Fibroblast of skin of abdomen (primary cell): ENCODE measurements at places on chromosomes 2 and 18.

DNA sequence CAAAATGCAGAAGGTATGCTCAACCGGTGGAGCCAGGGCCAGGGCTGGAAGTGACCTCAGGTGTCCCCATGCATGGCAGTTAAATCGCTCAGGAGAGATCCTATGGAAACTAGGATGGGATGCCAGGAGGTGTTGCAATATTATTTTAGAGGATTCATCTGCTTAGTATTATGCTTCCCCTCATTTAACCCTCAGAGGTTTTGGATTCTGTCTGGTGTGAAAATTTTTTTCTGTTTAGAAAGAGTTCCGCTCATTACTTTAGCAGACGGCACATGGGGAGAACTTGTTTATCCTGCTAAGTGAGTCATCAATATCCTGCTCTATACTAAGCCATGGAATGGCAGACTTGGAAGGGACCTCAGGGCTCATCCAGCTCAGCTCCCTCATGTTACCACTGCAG is 42.5 kb downstream of the TRIB2 start:
- DNase-seq: peak; percentile 97

DNA sequence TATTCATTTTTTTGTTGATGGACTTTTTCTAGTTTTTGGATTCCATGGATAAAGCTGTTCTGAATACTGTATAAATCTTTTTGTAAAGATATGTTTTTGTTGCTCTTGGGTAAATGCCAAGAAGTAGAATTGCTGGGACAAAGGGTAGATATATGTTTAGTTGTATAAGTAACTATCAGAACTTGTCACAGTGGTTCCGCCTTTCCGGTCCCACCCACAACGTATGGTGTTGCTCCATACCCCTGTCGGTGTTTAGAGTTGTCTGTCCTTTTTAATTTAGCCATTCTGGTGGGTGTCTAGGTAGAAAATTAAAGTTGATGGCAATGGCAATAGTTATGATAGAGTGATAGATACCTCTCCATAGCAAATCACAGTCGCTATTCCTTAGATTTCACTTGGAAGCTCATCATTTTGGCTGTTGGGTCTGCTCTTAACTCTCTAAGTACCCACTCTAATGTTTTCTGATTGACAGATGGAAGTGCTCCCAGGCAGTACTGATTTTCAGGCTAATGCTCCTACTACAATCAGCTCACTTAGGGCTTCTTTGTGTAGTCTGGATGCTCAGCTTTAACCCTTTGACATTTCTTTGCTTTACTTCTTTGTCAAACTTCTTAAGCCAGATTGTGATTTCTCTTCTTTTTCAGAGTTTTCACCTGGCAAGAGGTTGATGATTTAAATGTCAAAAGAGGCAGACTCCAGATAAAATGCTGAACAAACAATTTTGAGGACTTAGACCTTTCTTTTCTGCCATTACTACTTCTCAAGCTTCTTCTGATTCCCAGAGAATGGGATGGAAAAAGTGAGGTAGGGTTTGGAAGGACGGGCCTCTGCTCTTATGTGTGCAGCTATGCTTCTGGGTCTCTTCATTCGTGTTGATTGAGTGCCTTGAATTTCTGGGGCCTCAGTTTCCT is 156.4 kb downstream of the AQP4 start:
- no peak for DNase-seq

DNA sequence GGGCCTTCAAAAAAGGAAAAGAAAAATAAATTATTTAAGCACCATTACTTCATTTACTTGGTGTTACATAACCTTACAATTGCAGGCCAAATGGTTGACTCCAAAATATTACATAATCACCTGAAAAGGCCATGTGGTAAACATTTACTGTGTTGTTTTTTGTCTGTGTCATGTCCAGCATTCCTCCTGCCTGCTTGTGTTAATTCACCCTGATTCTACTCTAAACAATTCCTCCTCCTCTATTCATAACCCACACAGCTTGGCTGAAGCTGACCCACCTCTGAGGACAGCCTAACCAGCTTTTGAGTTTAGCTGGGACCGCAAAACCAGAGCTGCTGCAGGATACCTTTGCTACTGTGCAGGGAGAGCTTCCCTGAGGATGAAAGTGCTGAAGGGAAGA is 35.4 kb downstream of the TMX3 start:
- DNase-seq: peak; percentile 18

GRCh38 chr18:41025666-41026065 is 929.4 kb upstream of the PIK3C3 start:
- DNase-seq: no peak

DNA sequence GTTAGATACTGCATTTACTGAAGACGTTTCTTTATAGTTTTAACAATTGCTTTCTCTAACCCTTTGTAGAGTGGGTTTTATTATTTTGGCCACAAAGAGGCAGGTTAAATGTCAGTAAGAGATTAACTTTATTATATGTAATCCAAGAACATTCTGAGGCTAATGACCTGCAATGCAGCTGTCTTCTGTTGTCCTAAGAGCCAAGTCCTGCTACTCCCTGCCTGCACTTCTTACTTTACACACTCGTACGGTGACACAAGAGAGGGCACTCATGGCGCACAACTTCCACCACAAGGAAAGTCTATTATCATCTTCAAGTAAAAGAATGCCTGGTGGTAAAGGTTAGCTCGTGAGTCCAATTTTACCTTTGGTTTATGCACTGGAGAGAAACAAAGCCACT is 471.0 kb upstream of the HNMT start:
- DNase-seq: no peak

- DNase-seq: no peak
Observed at GRCh38 chr2:113978524-113979190, 88.8 kb downstream of the ACTR3 start.

DNA sequence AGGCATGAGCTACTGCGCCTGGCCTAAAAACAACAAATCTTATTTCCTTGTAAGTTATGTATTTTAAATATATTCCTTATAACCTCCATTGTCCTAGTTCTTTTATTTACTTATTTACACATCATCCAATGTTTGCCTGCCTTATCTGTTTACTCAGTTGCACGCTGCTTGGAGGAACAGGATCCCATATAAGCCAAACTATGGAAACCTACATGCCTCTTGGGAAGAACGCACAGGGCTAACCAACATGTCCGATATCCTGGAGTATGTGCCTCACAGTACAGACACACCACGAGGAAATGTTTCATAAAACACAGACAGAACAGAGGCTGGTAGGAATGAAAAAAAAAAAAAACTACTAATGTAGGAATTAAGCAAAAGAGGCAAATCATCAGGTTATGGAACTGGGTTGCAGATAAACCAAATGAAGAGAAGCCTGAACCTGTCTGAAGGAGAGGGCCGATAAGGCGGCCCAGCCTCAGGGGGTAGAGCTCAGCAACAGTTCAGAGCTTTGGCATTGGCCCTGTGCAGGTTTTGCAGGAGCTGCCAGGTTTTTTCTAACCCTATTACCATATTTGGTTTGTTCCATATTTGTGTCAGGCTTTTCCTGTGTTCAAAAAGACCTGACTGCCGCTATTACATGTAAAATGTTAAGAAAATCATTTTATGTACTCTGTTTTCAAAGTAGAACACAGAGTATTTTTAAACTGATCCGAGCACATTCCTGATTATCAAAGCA is 19.9 kb upstream of the SP3 start:
- no peak for DNase-seq

DNA sequence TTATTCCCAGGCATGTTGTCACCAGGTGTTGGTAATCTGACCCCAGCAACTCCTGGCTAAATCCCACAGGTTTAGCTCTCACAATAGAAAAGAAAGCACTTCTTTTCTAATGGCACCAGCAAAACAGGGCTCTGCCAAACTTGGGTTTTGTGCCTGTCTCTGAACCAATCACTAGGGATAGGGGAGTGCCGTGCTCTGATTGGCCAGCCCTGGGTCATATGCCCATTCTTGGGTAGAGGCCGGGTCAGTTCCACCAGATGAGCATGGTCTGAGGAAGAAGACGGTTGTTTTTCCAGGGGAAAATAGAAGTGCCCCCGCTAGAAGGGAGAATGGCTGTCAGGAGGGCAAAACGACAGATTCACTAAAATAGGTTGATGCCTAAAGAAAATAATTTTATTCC is 14.7 kb downstream of the CDK15 start:
- DNase-seq: no peak

DNA sequence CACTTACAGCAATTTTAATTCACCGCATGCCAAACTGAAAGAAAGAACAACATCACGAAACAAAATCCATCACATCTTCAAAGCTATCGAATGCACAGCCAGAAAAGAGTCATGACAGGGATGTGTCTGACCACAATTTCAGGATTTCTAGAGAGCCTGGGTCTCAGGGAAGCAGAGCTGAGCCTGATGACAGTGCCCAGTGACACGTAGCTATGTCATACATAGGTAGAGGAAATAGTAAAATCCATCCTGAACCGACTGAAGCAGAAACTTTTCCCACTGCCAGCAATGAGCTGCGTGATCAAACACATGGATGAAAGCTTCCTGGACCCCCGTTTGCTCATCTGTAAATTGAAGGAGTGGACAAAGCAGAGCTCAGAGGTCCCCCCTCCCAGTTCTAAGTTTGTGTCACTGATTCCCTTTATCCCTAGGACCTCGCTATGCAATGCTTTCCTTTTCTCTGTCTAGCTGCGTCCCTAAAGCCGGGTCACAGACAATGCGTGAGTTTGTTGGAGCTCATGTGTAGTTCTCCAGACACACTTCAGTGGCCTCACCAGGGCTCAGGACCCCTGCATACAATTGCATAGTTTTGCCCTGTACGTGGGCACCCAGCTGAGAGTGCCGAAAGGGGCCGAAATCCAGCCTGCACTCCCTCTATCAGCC is 37.6 kb downstream of the CCBE1 start:
- DNase-seq: no peak

DNA sequence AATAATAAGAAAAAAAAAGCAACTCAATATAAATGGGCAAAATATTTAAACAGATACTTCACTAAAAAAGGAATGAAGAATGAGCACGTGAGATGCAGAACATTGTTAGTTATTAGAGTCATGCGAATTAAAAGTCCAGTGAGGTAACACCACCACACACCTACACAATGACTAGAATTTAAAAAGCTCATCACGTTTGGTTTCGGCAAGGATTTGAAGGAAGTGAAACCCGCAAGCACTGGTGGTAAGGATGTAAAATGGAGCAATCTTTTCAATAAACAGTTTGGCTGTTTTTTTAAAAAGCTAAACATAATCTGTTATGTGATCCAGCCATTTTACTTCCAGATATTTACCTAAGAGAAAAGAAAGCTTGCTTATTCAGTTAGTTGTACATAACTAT is 1181.6 kb upstream of the CELF4 start:
- DNase-seq: no peak

DNA sequence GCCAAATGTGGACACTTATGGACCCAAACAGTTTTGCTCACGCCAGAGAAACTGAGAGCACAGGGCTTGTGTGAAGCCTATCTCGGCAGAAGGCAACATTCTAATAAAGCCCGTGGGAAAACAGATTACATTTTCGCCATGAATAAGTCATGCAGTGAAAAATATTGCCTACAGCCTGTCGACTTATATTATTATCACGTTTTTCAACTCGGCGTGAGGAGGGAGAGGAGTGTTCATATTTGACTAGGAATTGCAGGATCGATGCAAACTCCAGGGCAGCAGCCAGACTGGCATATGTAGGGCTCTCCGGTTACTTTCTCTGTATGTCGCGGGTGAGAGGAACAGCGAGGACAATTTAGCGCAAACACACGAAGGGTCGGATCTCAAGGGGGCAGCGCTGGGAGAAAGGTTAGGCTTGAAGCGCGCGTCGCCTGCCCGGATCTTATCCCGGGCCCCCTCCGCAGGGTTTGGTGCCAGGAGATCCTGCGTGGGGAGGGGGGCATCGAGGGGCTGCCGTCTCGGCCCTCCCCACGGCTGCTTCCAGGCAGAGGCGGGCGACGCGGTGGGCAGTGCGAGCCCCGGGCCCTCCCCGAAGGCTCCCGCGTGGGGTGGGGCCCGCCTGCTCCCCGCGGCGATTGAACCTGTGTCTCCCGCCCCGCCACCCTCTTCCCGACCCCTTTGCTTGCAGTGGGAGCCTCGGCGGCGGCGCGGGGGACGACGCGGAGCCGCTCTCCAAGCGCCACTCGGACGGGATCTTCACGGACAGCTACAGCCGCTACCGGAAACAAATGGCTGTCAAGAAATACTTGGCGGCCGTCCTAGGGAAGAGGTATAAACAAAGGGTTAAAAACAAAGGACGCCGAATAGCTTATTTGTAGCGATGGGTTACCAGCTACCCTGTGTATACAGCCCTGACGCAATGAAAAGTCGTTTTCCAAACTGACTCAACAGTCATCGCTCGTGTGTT is 4.4 kb downstream of the ADCYAP1 start:
- no peak for DNase-seq

GRCh38 chr18:12516049-12516630 is 108.4 kb downstream of the PRELID3A start:
- DNase-seq: no peak

DNA sequence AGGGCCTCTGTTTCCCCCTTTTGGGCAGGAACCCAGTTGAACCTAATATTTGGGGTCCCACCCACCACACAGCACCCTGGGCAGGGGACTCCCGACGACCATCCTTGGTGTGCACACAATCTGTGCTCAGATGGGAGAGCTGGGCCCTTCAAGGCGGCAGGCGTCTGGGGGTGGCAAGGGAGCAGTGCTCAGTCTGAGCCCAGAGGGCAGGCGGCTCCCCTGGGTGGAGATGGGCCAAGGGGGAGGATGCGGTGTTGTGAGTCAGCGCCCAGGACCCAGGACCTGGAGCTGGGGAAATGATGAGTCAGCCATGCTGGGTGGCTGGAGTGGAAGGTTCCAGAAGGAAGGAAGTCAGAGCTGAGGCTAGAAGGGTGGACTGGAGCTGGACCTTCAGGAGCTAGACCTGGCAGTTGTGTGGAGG is 3.8 kb downstream of the PROM2 start:
- DNase-seq: peak; percentile 44

DNA sequence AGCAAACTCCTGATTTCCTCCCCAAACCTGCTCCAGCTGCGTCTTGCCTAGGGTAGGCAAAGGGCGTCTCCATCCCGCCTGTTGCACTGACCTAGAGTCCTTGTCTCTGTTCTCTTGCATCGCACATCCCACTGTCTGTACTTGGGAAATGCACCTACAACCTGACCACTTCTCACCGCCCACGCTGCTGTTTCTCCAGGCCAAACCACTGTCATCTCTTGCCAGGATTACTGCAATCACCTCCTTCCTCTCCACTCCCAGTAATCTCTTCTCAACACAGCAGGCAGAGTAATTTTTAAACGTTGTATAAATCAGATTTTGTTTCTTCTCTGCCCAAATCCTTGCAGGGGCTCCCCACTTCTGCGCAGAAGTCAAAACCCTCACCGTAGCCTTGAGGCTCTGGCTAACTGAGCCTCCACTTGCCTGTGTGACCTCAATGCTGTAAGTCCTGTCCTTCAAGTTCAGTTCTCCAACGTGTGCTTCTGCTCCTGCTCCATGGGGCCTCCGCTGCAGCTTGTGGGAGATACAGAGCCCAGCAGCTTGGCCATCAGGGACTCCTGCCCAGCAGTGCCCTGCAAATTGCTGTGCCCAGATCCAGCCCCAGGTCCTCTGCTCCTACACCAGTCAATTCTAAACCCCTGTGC is 27.7 kb upstream of the SEMA4C start:
- no peak for DNase-seq

GRCh38 chr18:10190564-10190963 is 263.9 kb upstream of the APCDD1 start:
- peak; percentile 91 for DNase-seq

- no peak for DNase-seq
Observed at GRCh38 chr18:8847066-8847755, 141.9 kb downstream of the MTCL1 start.

GRCh38 chr2:233142355-233142897 is 82.3 kb downstream of the INPP5D start:
- DNase-seq: no peak
